ENCODE measurements at places on chromosomes 7 and 10. TPM values are rescaled to one million over a fixed set of nuclear protein-coding genes. Genes with fewer than 3 reads are reported as not detected.

DNA sequence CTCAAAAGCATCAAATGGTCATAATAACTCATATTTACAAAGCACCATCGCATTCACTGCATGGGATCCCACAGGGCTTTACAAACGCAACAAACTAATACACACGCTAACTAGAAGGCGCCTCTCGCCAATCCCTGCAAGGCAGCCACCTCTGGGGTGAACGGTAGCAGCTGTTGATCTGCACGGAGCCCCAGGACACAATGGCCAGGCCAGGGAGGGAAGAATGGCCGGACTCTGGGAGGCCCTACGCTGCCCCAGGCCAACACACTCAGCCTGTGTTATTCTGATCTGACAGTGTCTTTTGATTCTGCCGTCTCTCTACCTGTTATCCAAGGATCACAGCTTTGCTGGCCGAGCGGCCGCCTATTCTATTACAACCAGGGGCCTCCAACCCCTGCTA, 41.8 kb downstream of the HABP2 start:
- no peak for DNase-seq
- no peaks in the 10 kb centered on the region for H3K4me1 ChIP-seq
- H3K27me3 ChIP-seq: peaks cover 78% of the 10 kb centered on the region
- no peaks in the 10 kb centered on the region for H3K36me3 ChIP-seq

GRID1 gene
- not detected for total RNA-seq

TMEM270 gene
- not detected for total RNA-seq

AZGP1 gene
- total RNA-seq: 0.58 TPM

FAM237B gene
- not detected for total RNA-seq

FKBP9 gene
- 111 TPM for total RNA-seq

IGFBP1 gene
- not detected for total RNA-seq

OR2A12 gene
- not detected for total RNA-seq

GNG11 gene
- 3.9 TPM for total RNA-seq
